ENCODE measurements at places on chromosomes 4 and X.

- no peak for DNase-seq
These were observed 764.4 kb upstream of the PCDH10 start for GRCh38 chr4:132384709-132385108.

DNA sequence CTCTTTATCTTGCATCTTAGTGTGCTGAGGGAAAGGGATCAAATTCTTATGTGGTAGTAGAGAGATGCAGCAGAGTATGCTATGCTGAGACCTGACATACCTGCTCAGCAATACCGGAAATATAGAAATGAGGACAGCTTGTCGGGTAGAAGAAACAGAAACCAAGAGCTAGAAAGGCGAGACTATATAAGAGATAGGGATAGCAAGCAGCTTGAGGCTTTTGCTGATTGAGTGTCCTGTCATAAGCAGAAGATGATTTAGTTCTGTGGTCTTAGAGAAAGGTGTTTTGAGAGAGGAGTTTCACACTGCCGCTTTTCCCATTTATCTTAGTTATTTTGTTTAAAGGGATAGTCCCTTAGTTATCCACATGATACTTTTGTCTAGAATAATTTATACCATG is 31.7 kb downstream of the USP9X start:
- DNase-seq, result no peak

- DNase-seq, result no peak
These were observed 58.0 kb downstream of the CLOCK start for GRCh38 chr4:55488716-55489115.

DNA sequence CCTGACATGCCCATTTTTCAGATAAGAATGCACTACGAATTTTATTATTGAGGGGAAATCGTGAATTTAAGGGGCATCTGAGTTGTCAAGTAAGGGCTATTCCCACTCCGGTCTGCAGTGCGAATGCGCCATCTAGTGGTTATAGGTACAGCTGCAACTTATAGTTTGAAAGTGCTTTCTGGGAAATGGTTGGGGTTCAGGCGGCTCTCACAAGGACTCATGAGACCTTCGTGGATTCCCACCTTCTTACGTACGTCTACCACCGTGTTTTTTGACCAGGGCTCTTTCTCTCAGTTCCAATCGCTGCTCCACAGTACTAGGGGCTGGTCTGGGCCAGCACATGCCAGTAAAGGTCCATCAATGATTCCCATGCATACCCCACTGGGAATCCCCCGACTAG is 12.3 kb downstream of the MSL3 start:
- DNase-seq, result no peak

GRCh38 chr4:28759064-28759463 is 1898.4 kb downstream of the STIM2 start:
- no peak for DNase-seq

GRCh38 chr4:48683784-48684666 is 96.1 kb downstream of the FRYL start:
- DNase-seq, result no peak

- DNase-seq, result no peak
These were observed 8.4 kb downstream of the BEND4 start for GRCh38 chr4:42144028-42144427.

GRCh38 chrX:12868747-12869146 is 1.9 kb downstream of the TLR7 start:
- no peak for DNase-seq

- DNase-seq, result no peak
These were observed 9.2 kb downstream of the APBB2 start for GRCh38 chr4:41205130-41205529.

DNA sequence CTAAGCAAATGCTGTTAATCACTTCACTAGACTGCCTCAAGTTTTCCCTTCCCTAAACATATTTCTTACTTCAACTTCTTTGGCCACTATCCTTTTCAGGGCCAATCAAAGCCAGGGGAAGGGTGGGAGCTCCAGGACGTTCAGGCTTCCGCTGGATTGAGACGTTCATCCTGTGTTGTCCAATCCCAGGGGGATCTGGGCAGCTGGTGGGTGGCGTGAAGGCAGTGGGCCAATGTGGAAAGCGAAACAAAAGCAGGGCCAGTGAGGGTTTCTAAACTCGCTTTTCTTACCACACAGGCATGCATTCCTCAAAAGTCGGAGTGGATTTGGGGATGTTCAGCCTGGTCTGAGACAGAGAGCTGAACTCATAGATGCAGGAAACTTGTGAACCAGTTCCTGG is 7.6 kb downstream of the CXCL13 start:
- no peak for DNase-seq

Data from activated naive CD8-positive, alpha-beta T cell treated with anti-CD3 and anti-CD28 coated beads, Interleukin-2, amount 50 U/mL, for 24 hours (primary cell).